ENCODE measurements at places on chromosomes 1 and 21.

- DNase-seq: no peak
Observed at GRCh38 chr21:37240978-37241377, 26.2 kb downstream of the VPS26C start.

GRCh38 chr1:211632117-211632807 is 43.2 kb downstream of the NEK2 start:
- no peak for DNase-seq

DNA sequence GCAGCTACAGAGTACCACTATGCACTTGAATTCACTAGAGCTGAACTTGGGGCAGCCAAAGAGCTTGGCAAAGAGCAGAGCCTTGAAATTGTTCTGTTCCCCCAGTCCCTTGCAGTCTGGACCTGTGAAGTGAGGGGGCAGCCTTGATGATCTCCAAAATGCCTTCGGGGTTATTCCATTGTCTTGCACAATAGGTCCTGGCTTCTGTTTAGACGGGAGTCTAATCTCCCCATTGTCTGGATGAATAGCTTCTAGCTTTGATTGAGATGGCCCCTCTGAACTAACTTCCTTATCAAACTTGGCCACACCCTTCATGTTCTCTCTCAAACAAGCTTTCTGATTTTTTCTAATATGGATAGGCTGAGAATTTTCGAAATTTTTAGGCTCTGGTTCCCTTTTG is 72.6 kb downstream of the PGM1 start:
- no peak for DNase-seq

GRCh38 chr1:19414515-19415121 is 70.7 kb downstream of the CAPZB start:
- no peak for DNase-seq
